ENCODE measurements at places on chromosomes 5 and 9.

DNA sequence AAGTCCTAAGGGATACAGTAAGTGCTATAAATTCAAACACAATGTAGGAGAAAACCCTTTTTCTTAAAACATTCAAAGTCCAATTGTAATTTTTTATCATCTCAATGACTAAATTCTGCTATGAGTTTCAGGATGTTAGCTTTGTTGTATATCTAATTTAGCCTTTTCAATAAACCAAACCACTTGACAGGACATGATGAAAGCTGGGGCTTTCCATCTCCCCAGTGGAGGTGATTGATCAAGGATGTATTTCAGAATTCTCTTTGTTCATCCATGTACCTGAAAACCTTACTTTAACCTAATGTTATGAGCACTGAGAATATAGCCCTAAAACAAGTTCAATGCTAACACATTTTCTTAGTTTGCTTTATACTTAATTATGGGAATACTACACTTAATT is 639.0 kb upstream of the ITGA1 start:
- DNase-seq: no peak

DNA sequence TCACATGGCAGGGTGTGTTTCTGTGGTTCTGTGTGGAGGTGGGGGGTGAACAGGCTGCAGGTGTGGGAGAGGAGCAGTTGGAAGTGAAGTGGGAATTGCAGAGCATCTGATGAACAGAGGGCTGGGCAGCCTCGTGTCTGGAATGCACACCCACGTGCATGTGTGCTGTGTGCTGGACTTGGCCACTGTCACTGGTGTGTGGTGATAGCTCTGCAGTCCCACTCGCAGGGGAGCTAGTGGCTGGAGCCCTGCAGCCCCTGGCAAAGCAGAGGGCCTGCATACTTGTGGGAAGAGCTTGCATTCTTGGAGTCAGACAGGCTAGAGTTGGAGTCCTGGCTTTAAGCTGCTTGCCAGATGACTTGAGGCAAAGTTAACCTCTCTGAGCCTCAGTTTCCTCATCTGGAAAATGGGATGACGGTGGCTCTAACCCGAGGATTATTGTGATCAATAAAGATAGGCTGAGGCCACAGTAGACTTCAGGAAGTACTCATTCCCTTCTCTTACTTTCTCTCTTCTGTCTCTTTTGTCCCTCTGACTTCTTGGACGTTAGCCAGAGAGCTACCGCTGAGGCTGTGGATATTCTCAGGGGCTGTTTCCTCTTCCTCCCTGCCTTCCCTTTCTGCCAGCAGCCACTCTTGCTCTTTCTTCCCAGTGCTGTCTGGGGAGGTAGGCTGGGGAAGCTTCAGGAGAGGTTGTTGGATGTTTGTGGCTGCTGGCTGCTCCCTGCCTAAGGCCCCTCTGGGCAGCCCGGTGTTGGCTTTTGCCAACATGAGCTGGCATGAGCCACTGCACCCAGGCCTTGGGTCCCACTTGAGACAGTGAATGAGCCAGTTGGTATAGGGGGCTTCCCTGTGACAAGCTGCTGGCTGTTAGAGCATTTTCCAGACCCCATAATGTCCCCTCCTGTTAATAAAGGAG is 18.3 kb downstream of the PSAT1 start:
- no peak for DNase-seq

DNA sequence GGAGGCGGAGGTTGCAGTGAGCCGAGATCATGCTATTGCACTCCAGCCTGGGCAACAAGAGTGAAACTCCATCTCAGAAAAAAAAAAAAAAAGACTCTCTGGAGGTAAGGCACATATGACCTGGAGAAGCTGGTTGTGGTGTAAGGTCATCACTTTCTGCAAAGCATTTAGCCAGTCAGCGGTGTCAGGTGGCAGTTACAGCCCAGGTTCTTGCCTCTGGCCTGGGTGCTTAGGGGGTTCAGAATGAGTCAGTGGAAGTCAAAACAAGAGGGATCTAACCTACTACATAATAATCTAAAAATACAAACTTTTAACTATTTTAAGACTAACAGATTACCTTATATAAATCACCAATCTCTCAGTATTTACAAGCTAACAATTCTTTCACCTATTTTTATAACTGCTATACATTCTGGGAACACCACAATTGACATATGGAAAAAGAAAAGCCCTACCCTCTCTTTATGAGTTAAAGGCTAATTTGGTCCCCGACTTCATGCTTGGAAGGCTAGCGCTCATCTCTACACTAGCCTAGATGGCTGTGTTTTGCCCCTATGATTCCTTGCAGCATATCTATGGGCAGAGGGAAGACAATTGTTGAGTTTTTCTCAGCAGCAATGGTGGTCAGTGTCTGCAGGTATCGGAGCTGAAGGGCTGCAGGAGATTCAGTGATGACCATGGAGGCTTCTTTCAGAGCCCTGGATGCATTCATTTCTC is 29.2 kb downstream of the STOM start:
- peak; percentile 68 for DNase-seq

- no peak for DNase-seq
Observed at GRCh38 chr9:123260340-123260739, 8.0 kb downstream of the STRBP start.

GRCh38 chr9:5569409-5569808 is 59.1 kb downstream of the PDCD1LG2 start:
- DNase-seq: no peak

- DNase-seq: no peak
Observed at GRCh38 chr5:136023958-136024541, 4.7 kb upstream of the TGFBI start.

- DNase-seq: peak; percentile 78
Observed at GRCh38 chr9:34701769-34702736, 7.9 kb downstream of the CCL21 start.

- DNase-seq: no peak
Observed at GRCh38 chr9:124559871-124560270, 52.7 kb upstream of the NR5A1 start.

DNA sequence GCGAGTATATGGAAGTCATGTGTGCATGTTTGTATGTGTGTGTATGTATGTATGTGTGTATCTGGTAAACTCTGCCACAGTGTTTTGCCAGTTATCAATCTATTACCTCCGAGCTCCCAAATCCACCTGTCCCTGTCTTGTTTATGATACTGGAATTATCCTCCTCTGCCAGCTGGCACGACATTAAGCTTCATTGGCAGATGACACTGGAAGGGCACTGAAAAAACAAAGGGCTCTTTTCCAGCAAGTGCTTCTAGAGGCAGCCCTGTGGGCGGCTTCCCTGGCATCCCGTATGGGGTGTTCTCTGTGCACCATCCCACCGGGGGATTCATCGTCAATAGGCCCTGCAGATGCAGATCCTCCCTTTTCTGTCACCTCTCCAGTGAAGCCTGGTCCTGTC is 221.5 kb downstream of the MSX2 start:
- DNase-seq: no peak

GRCh38 chr9:76454311-76454710 is 4.7 kb upstream of the GCNT1 start:
- no peak for DNase-seq

- DNase-seq: no peak
Observed at GRCh38 chr9:120916588-120916987, 10.0 kb downstream of the TRAF1 start.

- DNase-seq: peak; percentile 61
Observed at GRCh38 chr5:138077064-138077696, 6.7 kb upstream of the WNT8A start.

- no peak for DNase-seq
Observed at GRCh38 chr5:56496581-56497063, 263.5 kb upstream of the ANKRD55 start.

- DNase-seq: peak; percentile 60
Observed at GRCh38 chr9:36191290-36191645, 547 bp downstream of the CLTA start.

DNA sequence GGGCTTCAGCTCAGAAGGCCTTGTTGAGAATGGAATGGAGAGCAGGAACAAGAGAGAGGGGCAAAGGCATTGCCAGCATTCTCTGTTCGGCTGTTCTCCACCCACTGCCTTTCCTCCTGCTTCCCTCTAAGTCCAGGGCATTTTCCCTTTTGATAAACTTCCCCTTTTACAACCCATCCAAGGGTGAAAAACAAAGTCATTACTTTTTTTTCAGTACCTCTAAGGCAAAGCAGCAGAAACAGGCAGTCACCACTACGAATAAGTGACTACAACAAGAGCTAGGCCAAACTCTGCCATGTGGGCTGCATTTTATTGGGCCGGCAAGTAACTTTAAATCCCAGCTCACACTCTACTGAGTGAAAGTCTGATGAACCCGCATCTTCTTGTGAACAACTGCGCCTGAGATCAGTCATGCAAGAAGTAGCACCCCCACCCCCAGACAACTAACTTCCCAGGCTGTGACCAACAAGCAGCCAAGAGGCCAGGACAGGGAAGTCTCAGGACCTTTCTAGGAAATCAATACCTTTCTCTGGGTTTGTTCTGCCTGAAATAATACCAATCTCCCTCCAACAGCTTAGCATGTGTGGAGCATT is 13.1 kb downstream of the IL7R start:
- DNase-seq: no peak

DNA sequence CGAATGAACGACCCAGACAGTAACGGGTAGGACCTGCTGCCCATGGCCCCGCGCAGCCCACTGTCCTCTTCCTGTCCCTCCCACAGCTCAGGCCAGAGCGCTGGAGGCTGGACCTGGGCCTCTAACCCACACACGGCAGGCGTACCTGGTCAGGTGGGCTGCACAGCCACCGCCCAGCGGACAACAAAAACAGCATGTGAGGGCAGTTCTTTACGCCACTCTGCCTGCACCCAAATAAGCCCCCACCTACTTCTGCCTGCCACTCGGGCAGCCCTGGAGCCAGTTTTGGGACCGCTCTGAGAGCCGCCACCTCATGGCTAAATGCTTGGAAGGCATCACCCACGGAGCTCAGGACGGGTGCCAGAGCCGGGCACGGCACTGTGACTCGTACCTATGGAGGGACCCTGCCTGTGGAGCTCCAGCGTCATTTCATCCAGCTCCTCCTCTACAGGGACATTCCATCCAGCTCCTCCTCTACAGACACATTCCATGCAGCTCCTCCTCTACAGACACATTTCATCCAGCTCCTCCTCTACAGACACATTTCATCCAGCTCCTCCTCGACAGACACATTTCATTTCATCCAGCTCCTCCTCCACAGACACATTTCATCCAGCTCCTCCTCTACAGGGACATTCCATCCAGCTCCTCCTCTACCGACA is 18.9 kb downstream of the CLPTM1L start:
- no peak for DNase-seq

GRCh38 chr5:142743592-142744441 is 26.4 kb upstream of the ARHGAP26 start:
- DNase-seq: no peak

DNA sequence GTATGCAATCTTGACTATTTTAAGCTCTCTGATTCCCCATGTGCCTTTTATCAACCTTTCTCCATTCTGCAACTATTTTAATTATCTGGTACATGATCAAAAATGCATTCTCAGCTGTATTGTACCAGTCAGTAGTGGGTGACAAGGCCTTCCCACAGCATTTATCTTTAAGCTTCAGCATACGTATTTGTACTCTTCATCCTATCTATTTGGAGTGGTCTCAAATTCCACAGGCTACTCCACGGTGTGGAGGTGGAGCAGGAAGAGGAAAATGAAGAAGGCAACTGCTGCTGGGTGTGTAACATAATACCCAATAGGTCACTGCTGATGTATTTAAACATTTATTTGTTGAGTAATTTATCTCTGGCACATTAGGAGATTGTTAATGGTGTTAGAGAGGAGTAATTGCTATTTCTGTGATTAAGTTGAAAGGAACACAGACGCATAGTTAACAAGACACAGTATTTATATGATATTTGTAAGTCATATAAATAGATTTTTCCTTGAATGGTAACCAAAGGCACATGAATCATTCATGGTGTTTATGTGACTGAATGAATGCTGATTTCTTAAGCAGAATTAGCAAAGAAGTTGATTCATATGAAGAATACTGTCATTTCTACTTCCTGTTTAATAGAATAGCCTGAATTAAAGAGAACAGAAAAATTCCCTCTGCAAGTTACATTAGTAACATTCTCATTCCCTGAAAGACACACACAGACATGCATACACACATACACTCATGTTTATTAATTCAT is 153.8 kb upstream of the NR3C1 start:
- DNase-seq: peak; percentile 27

- peak; percentile 3 for DNase-seq
Observed at GRCh38 chr5:17020678-17021601, 84.9 kb upstream of the MYO10 start.

- DNase-seq: no peak
Observed at GRCh38 chr9:76215066-76215465, 179.2 kb downstream of the RFK start.

- no peak for DNase-seq
Observed at GRCh38 chr9:12060811-12061210, 632.4 kb upstream of the TYRP1 start.

- no peak for DNase-seq
Observed at GRCh38 chr9:28234894-28235277, 661.6 kb upstream of the C9orf72 start.

- DNase-seq: no peak
Observed at GRCh38 chr9:117747386-117747970, 43.3 kb downstream of the TLR4 start.

DNA sequence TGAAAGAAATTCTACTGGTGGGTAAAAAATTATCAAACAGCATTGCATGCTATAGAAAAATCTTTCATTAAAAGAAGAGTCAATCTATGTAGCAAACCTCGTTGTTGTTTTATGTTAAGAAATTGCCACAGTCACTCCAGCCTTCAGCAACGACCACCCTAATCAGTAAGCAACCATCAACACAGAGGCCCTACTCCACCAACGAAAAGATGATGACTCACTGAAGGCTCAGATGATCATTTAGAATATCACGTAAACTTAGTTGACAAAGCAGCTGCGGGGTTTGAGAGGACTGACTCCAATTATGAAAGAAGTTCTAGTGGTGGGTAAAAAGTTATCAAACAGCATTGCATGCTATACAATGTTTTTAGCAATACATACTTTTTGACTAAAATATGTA is 242.6 kb downstream of the DRD1 start:
- no peak for DNase-seq

- DNase-seq: no peak
Observed at GRCh38 chr5:98840946-98841345, 67.5 kb downstream of the RGMB start.

GRCh38 chr5:54520438-54520846 is 2.9 kb downstream of the SNX18 start:
- DNase-seq: no peak

GRCh38 chr9:129559506-129559881 is 61.4 kb downstream of the C9orf50 start:
- no peak for DNase-seq

DNA sequence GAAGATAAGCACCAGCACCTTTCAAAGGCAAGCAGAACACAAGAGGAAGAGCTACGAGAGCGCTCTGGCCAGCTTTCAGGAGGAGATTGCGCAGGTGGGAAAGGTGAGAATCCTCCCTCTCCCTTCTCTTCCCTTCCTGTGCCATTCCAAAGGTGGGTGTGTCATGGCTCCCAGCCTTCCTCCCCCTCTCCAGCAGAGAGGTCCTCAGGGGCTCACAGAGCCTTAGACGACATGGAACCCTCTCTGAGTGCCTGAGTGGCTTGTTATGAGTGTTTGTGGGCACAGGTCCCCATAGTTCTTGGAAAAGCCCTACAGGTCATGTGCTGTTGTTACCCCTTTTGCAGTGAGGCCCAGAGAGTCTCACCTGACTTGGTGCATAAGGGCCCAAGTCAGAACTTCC is 5.8 kb downstream of the CCDC180 start:
- no peak for DNase-seq

- no peak for DNase-seq
Observed at GRCh38 chr5:124104821-124105220, 592.8 kb downstream of the CSNK1G3 start.

Data from GM12865 (cell line).